ENCODE measurements at places on chromosomes 3 and 15. TPM values are rescaled to one million over a fixed set of nuclear protein-coding genes. Genes with fewer than 3 reads are reported as not detected.

The RBP2 gene
- total RNA-seq = not detected

The MYRIP gene
- not detected for total RNA-seq

The GRAMD2A gene
- total RNA-seq = 0.14 TPM

The CTXN2 gene
- not detected for total RNA-seq

The TRMT10C gene
- 27.6 TPM for total RNA-seq

The ZCWPW2 gene
- total RNA-seq = 0.72 TPM

The RASGRP1 gene
- not detected for total RNA-seq

The ISLR2 gene
- total RNA-seq = 0.72 TPM

The FRG2C gene
- total RNA-seq = under 0.01 TPM

The CPLX3 gene
- not detected for total RNA-seq

The LRRC3B gene
- not detected for total RNA-seq

The DNAJB11 gene
- 267 TPM for total RNA-seq

The C15orf39 gene
- 16.0 TPM for total RNA-seq

The LRRC49 gene
- 11.5 TPM for total RNA-seq

The TWF2 gene
- total RNA-seq = 179 TPM

Data from placental pericyte (primary cell).